Left colon (tissue), 2 donors: ENCODE measurements at places on chromosomes 1 and 21. TPM values are rescaled to one million over a fixed set of nuclear protein-coding genes. Genes with fewer than 3 reads are reported as not detected.

GRCh38 chr1:41666981-41667631 is 182.6 kb upstream of the EDN2 start:
- DNase-seq, result no peak

DNA sequence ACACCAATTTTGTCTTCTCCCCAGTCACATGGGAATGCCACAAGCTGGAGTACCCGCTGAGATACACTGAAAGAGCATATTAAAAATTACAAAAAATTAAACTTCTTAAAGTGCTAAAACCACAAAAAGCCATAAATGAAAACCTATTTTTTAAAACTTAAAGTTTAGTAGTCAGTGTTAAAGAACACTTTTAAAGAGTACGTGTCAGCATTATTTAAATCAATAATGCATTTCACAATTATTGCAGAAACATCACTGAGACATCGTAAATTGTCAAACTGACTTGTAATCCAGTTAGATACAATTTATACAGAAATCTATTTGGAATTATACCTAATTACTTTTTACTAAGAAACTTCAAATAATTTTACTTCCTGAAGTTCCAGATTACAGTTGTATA is 22.9 kb downstream of the ZBTB21 start:
- no peak for DNase-seq

DNA sequence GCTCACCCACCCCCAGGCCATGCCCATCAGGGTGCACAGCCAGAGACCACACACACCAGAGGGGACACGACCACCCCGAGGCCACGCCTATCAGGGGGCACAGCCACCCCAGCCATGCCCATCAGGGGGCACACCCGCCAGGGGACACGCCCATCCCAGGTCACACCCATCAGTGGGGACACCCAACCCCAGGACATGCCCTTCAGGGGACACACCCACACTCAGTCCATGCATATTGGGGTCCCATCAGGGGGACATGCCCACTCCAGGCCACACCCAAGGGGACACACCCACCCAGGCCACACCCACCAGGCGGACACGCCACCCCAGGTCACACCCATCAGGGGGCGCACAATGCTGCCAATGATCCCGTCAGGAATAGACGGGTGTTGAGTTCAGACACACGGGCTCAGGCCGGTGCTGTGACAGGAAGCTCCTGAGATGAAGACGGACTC is 20.7 kb downstream of the MCM3AP start:
- DNase-seq, result no peak

- no peak for DNase-seq
Observed at GRCh38 chr1:51653127-51653526, 36.2 kb downstream of the OSBPL9 start.

GRCh38 chr1:195580988-195581387 is 1027.3 kb downstream of the KCNT2 start:
- no peak for DNase-seq

DNA sequence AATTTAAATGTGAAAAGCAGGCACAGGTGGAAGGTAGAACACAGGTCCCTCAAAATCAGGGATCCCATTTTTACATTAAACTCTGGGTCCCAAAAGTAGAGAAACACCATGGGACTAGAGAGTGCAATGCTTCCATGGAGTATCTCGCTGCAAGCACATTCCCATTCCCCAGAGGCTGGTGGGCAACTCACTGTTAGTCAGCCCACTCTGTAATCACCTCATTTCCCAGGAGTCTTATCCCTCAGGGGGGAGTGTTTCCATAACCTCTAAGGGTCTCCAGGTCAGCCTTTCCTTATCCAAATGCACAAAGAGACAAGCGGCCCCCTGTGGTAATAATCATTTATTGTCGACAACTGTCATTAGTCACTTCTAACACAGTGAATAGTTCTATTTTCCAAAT is 490.1 kb upstream of the LRRC7 start:
- no peak for DNase-seq

DNA sequence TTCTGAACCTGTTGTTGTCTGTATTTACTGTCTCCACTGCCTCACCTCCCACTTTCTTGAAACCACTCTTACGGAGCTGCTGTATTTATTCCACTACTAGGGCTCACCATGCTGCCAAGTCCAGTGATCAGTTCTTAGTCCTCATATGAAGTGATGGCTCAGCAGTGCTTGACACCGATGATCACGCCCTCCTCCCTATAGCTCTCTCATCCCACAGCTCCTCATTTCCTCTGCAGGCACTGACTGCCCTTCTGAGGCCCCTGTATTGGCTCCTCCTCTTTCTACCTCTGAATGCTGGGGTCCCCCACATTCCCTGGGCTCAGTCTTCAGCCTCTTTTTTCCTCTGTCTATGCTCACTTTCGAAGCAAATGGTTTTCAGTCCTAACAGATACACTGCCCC is 3.4 kb downstream of the CLCA1 start:
- DNase-seq, result no peak

- no peak for DNase-seq
Observed at GRCh38 chr1:55869065-55869464, 653.9 kb upstream of the USP24 start.

GRCh38 chr1:37394574-37395464 is 79.6 kb upstream of the ZC3H12A start:
- DNase-seq, result no peak

DNA sequence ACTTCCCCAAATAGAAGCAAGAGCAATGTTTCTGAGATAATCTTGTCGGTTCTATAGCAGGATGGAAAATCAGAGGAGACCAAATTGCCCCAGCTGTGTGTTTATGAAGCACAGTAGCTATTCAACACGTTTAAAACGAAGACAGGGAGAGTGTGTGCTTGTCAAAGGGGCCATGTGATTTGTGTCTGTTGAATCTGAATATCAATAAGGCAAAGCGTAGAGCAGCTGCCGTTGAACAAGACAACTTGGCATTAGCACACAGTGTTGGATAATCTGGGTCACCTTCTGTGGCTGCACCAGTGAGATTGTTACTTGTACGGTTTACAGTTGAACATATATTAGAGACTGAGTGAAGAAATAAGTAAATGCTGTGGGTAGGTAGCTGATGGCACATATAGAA is 1.0 kb downstream of the CRB1 start:
- DNase-seq, result no peak

- DNase-seq, result no peak
Observed at GRCh38 chr1:205929496-205930194, 13.6 kb downstream of the SLC26A9 start.

DNA sequence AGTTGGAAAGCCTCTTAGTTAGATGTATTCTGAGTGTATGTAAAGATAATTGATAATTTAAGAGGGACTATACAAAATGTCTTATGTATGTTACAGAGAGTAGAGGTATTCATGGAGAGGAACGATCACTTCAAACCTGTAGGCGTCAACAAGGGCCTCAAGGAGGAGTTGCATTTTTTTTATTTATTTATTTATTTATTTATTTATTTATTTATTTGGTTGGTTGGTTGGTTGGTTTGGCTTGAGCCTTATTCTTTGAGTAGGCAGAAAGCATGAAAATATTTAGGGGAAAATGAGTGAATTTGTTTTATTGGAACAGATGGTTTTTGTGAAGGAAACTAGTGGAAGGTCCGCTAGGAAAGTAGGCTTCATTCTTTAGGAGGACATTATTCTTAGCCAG is 8.5 kb downstream of the ANGPTL1 start:
- DNase-seq, result no peak

APCS gene
- not detected for total RNA-seq

NKAIN1 gene
- 0.09 TPM for total RNA-seq

SLAMF9 gene
- total RNA-seq, result not detected

OR2L3 gene
- total RNA-seq, result not detected

RNASEL gene
- total RNA-seq, result 13.2 TPM

SGIP1 gene
- total RNA-seq, result 2.4 TPM

S100A11 gene
- 115 TPM for total RNA-seq

LRRIQ3 gene
- 0.34 TPM for total RNA-seq

DMBX1 gene
- total RNA-seq, result not detected

ACTN2 gene
- not detected for total RNA-seq

FAM177B gene
- total RNA-seq, result 17.8 TPM
